ENCODE measurements at places on chromosomes 6 and 20.
A peak's percentile ranks its signal among the peaks of the same experiment; 100 is the strongest.

- DNase-seq, result no peak
Measured at GRCh38 chr6:136886091-136886490, 36.0 kb upstream of the SLC35D3 start.

- no peak for DNase-seq
Measured at GRCh38 chr6:30769088-30769852, 24.9 kb upstream of the IER3 start.

DNA sequence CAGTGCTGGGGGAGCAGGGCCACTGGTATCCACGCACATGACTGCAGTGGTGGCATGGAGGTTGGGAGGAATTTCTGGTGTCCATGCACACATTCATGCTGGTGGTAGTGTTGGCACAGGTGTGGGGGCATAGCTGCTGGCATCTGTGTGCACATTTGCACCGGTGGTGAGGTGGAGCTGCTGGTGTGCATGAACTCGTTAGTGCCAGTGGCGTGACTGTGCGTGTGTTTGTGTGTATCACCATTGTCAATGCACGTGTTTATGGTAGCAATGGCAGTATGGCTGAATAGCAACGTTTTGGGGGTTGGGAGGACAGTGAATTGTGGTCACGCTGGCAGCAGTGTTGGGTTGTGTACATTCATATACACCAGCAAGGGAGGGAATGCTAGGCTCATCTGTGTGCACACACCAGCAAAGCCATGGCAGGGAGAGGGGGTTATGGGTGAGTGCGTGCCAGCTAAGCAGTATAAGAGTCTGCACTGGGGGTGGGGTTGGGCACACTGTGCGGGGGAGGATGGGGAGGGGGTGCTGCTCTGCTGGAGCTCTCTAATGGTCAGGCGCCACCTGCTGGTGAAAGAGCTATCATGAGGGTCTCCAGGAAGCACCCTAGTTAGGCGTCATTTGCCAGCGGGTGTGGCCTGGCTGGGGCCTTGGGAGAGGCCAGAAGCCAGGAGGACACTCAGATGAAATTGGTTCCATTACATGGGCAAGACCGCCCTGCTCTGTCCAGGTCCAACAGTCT is 626.1 kb upstream of the ID4 start:
- DNase-seq, result no peak

- no peak for DNase-seq
Measured at GRCh38 chr6:9056556-9056955, 621.2 kb upstream of the SLC35B3 start.

DNA sequence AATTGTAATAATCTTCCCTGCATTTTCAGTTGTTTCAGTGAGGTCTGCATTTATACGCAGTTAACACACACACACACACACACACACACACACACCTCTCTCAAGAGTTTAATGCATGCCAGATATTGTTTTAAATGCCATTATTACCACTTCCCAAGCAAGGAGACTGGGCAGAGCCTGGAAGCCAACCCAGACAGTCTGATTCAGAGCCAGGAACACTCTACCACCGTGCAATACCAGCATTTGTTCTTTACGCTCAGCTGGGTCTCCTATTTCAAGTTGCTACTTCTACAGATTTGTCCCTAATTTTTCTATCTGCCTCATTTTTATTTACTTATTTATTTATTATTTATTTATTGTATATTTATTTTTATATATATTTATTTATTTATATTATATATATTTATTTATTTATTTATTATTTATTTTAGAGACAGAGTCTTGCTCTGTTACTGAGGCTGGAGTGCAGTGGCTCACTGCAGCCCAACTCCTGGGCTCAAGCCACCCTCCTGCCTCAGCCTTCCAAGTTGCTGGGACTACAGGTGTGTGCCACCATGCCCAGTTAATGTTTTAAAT is 68.4 kb downstream of the PCSK2 start:
- no peak for DNase-seq

GRCh38 chr20:34517114-34517505 is 888 bp downstream of the DYNLRB1 start:
- no peak for DNase-seq

GRCh38 chr6:121848523-121849255 is 413.2 kb downstream of the GJA1 start:
- no peak for DNase-seq

DNA sequence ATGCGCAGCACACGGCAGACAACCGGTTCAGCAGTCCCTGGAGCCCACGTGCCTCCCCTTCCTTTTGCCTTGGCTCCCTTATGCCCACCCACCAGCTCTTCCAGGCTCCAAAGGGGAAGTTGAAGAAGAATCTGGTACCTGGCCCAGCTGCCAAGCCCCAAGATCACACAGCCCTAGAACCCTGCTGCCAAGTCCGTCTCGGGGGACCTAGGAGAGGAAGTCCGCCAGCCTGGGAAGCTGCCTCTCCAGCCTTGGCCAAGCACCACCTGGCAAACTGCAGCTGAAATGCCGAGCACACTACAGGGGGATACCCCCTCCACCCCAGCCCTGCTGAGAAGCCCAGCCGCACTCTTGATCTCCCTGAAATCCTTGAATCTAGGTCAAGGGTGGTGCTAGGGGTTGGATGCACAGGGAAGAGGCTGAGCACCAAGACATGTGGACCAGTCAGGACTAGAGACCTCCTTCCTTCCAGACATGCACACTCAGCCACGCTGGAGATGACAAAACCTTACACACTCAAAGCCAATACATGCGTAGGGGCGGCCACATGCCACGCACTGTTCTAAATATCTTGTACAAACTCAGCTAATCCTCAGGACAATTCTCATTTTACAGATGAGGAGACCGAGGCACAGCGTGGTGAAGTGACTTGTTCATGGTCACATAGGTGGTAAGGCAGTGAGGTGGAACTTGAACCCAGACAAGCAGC is 124.1 kb downstream of the PREX1 start:
- DNase-seq, result no peak

DNA sequence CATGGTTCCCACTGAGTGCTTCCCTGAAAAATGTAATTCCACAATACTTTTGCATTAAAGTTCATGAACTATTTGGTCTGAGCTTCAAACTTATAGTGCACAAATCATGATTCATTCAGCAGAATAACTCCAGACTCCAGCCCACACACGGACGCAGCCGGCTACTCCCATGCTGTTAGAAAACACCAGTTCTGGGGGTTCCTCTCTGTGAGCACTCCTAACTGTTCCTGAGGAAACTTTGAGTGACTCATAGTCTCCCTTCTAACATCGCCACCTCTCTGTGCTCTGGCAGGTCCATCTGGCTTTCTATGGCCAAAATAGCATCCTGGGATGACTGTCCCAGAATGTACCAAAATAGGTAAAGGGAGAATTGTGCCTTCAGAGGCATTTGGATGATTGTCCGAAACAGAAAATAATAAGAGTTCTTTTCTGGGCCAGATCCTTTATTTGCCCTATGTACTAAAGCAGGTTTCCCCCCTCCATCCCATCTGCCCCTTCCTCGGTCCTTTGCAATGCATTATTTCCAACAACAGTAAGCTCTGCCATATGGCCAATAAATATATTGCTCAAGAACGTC is 32.3 kb upstream of the LY86 start:
- no peak for DNase-seq

DNA sequence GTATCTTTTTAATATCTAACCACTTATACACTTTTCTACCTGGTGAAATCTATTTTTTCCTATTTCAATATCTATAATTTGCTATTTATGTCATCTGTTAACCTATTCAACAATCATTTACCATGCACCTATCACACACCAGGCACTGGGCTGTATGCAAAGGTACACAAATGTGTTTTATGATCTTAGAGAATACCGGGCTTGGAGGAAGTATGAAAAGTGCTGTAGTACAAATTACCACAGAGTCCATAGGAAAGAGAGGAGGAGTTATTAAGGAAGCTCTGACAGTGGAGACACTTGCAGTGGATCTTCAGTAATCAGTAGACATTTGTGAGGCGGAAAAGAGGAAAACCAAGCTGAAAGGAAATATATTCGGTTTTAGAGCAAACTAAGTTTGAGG is 96.0 kb downstream of the HIVEP2 start:
- no peak for DNase-seq

GRCh38 chr20:2165871-2166270 is 64.2 kb downstream of the STK35 start:
- DNase-seq, result no peak

DNA sequence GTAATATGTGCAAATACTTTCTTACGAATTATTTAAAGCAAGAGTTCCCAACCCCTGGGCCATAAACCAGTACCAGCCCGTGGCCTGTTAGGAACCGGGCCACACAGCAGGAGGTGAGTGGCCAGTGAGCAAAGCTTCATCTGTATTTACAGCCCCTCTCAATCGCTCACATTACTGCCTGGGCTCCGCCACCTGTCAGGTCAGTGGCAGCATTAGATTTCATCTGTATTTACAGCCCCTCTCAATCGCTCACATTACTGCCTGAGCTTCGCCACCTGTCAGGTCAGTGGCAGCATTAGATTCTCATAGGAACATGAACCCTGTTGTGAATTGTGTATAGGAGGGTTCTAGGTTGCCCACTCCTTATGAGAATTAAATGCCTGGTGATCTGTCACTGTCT is 142.0 kb downstream of the RNASET2 start:
- DNase-seq, result no peak

DNA sequence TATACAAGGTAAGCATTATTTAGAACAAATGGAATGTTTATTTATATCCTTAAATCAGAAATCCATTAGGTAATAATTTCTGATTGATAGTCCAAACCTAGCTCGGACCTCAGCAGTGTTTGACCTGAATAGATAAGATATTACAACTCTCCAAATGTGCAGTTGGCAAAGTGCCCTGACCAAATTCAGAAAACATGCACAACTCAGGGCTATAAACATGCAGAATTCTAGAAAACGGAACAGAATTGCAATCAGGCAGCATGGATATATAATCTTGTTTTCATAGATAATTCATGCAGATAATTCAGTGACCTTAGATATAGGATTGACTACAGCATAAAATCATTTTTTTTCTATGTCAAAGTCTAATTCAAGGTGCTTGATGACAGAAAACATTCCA is 626.6 kb upstream of the CITED2 start:
- no peak for DNase-seq

- DNase-seq, result no peak
Measured at GRCh38 chr6:166630462-166630861, 3.4 kb upstream of the RPS6KA2 start.

- DNase-seq, result no peak
Measured at GRCh38 chr6:3879194-3879952, 30.2 kb downstream of the FAM50B start.

DNA sequence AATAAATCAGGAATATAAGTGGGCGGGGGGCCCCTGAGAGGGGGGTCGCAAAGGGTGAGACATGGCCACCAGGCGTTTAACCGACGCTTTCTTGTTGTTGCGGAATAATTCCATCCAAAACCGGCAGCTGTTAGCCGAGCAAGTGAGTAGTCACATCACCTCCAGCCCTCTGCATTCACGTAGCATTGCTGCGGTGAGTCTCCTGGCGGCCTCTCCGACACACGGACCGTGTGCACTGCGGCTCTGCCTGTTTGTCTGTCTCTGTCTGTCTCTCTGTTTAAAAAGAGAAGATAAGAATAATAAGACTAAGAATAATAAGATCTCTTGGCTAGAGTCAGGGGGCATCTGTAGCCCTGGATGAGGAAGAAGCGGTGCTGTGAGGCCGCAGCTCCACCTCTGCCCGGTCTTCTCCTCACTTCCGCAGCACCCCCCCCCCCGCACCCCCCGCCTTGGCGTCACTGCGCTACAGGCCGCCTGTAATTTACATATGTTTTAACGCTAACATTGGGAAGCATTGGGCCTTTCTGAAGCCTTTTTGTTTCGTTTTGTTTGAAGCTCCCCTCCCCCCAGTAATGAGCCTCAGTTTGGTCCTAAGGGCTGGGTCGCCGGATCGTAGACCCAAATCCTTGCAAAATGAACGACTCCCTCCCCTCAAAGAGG is 993 bp downstream of the STX16 start:
- peak; percentile 33 for DNase-seq

GRCh38 chr6:137487869-137488149 is 6.4 kb downstream of the OLIG3 start:
- DNase-seq, result no peak

GRCh38 chr6:16286151-16286522 is 47.8 kb downstream of the GMPR start:
- no peak for DNase-seq

DNA sequence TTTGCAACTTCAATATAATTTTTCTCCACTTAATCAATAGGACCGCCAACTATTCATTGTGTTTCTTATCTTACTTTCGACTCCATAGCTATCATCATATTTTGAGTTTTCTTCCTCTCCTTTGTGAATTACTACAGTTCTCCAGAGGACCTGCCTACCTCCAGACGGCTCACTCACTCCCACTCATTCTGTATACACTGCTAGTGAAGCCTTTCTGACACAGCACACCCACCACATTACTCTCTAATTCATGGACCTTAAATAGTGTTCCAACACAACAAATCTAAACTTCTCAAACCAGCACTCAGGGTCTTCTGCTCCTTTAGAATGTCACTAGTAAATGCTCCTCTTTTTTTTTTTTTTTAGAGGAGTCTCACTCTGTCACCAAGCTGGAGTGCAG is 23.8 kb downstream of the FKBP5 start:
- no peak for DNase-seq

DNA sequence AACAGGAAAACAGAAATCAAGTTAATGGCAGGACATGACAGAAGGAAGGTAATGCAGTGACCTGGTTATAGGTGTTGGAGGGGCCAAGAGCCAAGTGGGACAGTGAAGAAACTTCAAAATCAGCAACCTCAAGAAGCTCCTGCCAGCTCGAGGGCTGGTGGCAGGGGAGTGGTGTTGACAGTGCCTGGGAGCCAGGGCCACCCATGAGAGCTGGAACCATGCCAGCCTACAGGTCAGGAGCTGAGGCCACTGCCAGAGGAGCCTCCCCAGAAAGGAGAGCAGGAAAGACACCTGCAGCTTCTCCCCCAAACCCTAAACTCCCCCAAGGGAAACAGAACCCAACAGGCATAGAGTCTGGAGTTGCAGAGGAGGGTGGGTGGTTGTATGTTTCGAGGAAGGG is 262.1 kb downstream of the LRFN2 start:
- no peak for DNase-seq

GRCh38 chr6:169881398-169881797 is 130.0 kb downstream of the ERMARD start:
- no peak for DNase-seq

GRCh38 chr6:53529324-53530036 is 15.4 kb downstream of the GCLC start:
- no peak for DNase-seq

GRCh38 chr6:23175391-23175790 is 606.0 kb downstream of the HDGFL1 start:
- no peak for DNase-seq

DNA sequence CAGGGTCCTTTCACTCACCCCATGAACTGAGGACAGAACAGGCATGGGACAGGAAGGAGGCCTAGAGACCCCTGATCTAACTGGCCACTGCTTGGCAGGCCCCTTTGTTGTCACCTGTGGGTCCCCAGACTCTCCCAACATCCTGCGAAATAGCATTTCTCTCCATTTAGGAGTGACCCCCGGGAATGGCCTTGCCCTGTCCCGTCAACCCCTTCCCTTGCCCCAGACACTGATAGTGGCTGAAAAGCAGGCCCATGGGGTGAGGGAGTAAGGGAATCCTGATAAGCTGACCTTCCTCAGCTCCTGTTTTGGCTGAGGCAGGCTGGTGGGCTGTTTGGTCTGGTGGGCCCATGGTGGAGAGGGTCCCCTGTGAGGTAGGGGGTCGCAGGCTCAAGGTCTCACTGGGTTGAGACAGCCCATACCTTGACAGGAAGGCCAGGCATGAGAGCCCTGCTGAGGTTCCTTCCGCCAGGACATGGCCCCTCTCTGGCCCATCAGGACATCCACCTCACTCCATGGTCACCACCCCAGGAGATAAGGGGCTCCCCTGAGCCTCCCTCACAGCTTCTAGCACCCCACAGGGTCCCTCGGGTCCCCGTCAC is 139.3 kb downstream of the MRPL14 start:
- DNase-seq, result no peak

- no peak for DNase-seq
Measured at GRCh38 chr20:8301655-8302054, 169.6 kb downstream of the PLCB1 start.

Data from NCI-H748 treated with DMSO at 0.1 percent for 48 hours (cell line).